Esophagus squamous epithelium (tissue), 5 donors: ENCODE measurements at places on chromosomes 12 and 14.

- DNase-seq: no peak
These were observed 69.0 kb downstream of the PPM1H start for GRCh38 chr12:62865937-62866336.

GRCh38 chr12:120485961-120486881, 9.7 kb upstream of the DYNLL1 start:
- no peak for DNase-seq

DNA sequence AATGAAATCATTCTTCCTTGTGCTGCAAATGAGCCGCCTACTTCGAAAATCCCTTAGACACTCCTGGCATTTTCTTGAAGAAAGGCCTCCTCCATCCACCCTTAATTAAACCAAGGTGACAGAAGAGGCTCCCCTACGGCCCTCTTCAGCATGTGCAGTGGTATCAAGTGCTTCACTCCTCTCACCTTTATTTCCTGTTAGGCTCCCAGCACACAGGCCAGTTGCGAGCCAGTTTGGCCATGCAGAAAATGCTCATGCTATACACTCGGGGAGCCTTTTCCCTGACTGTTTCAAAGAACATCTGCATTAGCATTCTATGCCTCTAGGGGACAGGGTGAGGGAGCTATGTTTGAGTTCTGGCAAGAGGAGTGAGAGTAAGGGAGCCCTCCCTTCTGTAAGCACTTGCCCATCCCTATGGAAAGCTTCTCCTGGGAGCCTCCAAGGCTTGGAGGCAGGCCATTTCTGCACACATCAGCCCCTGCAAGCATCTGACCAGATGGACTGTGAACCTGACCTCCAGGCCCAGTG, 291.5 kb downstream of the RPS29 start:
- DNase-seq: no peak

DNA sequence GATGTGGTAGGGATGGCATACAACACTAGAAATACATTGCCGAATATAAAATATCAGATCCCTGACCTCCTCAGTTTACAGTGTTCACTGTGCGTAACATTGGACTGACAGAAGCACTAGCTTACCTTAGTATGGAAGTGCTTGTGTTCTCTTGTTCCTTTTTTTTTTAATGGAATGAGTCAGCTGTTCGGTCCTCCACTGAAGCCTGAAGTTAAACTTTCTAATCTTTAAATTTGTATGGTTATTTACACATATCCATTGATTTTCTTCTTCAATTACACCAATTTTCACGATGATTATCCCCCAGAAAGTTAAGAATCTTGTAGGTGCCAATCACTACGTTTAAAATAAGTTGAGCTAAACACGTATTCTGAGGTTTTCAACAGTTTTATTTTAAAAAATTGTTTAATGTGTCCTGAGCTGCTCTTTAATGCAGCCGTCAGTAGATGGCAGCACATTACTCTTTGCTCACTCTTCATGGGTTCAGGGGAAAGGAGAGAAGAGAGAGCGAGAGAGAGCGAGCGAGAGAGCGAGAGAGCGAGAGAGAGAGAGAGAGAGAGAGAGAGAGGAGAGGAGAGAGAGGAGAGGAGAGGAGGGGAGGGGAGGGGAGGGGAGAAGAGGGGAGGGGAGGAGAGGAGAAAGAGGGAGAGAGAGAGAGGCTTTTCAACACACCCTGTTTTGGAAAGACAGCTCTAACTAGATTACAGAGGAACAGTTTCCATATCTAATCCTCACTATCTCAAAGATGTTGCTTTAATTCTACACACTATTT, 134.7 kb upstream of the SCAF11 start:
- no peak for DNase-seq

- no peak for DNase-seq
These were observed 35.0 kb upstream of the MDM1 start for GRCh38 chr12:68367116-68367515.

- no peak for DNase-seq
These were observed 43.6 kb upstream of the VSX2 start for GRCh38 chr14:74195623-74196022.
